ENCODE measurements at places on chromosomes 12 and 14.

DNA sequence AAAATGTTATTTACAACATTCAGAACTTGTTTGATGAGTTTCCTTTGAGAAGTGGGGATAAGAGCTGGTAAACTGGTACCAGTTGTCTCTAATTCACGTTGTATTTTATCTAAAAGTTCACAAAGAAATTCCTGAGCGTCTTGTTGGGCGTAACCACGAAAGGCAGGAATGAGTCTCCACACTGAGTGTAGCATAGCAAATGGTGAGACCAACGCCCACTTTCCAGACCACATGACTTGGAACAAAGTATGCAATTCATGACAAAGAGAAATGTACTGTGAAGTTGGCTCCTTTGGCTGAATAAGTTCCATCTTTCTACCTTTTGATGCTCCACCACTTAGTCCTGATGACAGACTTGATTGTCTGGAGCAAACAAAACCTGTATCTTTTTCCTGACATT lies 18.4 kb downstream of the USP44 start:
- no peak for DNase-seq

DNA sequence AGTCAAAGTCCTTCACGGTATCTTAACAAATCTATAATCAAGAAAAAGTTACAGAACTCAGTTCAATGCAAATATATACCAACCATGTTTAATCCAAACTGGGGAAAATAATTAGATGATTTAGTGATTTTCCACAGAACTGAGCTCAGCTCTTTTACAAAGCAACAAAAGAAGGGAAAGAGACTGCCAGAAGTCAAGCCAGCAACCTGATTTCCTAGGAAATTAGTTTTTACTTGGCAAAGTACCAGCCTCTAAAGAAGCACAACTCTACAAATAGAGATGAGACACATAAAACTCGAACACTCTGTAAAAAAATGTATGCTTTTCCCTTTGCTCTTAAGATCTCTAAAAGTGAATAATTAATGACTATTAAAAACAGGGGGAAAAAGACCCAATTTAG lies 19.4 kb downstream of the NUMB start:
- no peak for DNase-seq

DNA sequence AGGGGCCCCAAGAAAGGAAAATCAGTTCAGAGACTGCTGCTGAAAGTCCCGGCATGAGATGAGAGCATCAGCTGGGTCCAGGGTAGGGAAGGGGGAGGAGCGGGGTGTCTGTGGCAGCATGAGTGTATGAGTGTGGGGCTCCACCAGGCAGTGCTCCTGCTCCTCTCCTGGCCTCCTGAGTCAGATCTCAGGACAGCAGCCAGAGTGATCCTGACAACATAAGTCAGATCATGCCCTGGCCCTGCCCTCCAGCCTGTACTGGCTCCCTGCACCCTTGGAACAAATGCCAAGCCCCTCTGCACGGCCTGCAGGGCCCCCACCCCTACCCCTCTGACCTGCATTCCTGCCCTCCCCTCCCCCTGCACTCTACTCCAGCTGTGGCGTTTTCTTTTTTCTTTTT lies 24.2 kb upstream of the LRP1-AS start:
- DNase-seq, result no peak

DNA sequence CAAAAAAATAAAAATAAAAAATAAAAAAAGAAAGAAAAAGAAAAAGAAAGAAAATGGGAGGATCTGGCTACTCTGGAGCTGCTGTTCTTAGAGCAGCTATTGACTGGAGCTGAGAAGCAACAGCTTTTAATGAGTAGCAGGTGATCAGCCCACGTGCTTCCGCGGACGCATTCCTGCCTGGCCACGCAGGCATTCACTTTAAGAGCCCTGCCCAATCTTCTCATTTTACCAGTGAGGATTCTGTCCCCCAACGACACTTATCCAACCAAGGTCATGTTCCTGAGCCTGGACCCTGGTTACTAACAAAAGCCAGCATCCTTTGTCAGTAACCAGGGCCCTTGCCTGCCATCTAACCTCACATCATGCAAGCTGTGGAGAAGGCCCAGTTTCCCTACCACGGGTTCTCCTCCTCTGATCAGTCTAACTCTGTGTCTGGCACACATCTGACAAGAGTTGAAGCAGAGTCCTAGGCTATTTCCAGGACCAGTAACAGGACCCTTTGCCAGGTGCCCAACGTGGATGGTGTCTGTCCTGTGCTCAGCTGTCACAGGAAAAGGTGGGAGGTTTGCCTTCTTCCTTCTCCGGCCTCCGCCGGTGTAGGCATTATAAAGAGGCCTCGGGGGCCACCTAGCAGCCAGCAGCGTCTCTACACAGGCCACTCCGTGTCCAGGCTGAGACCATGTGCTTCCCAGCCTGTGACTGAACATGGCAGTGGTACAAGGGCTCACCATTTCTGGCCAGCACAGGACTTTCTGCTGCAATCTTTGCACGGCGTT lies 60.9 kb upstream of the GPATCH2L start:
- no peak for DNase-seq

DNA sequence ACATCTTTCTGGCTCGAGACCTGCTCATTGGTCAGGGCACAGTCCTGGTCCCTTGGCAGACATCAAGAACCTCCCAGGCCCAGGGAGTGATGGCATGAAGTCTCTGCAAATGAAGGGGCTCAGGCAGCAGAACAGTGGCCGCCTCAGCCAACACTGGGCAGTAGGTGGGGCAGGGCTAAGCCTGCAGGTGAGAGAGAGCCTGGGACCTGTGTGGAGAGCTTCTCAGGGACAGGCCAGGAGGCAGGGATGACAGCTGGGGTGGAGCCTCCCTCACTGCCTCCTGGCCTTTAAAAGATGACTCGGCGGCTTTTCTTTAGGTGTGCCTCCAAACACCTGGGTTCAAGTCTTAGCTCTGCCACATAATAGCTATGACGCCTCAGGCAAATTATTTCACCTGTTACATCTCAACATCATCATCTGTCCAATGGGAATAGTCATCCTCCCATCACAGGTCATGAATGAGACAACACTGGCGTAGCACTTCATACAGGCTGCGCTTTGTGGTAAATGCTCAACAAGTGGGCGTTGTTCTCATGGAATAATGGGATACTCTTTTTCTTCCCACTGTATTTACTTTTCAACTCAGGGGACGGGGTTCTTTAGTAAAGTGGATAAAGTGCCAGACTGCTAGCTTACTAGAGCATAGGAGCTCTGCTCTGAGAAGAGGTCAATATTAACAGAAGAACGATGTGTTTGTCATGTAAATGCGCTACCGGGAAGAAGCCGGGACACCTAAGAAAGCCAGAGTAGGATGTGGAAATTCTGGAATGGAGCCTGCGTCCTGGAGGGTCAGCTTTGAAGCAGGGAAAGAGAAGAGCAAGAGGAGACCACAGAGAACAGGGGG lies 277.4 kb downstream of the FOXN3 start:
- DNase-seq, result no peak

- DNase-seq, result peak; percentile 85
These were observed 1.5 kb upstream of the STAT6 start for GRCh38 chr12:57112492-57113294.

DNA sequence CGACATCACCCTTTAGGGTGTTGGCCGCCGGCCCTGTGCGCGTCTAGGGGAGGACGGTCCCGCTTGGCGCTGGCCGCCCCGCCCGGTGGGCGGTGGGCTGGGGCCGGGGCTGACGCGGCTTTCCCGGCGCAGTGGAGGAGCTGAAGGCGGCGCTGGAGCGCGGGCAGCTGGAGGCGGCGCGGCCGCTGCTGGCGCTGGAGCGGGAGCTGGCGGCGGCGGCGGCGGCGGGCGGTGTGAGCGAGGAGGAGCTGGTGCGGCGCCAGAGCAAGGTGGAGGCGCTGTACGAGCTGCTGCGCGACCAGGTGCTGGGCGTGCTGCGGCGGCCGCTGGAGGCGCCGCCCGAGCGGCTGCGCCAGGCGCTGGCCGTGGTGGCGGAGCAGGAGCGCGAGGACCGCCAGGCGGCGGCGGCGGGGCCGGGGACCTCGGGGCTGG lies 3.6 kb downstream of the TNFAIP2 start:
- DNase-seq, result peak; percentile 75

GRCh38 chr12:116650062-116650461 lies 87.8 kb downstream of the SPRING1 start:
- no peak for DNase-seq

GRCh38 chr12:132606466-132606865 lies 3.9 kb downstream of the LRCOL1 start:
- DNase-seq, result no peak

DNA sequence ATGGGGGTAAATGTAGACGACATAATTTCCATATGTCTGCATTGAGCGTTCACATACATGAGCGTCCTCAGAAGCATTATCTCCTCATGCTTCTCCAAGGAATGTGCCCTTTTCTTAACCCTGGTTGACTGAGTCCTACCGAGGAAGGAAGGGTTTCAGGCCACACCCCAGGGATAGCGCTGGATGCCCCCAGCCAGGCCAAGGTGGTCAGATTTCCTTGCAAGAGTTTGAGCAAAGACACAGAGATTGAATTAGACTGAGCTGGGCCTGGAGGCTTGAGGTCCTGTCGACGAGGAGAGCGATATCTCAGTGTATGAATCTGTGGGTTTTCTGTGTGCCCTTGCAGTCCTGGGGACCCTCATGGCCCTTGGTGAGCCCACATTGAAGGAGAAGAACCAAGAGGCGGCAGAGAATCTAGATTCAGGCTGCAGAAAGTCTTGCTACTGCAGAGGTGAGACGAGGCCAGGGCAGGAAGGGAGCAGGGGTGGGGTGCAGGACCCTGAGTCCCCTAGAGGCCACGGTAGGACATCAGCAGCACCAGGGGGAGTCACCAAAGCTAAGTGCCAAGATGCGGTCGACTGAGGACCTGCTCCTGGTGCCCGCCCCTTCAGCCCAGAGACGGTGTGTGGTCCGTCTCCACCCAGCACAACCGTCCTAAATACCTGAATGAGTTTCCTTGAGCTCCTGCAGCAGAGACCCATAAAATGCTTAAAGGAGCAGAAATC lies 94.7 kb upstream of the DIO3 start:
- DNase-seq, result no peak

- no peak for DNase-seq
These were observed 19.8 kb upstream of the MGP start for GRCh38 chr12:14905269-14906004.

GRCh38 chr14:59788176-59788575 lies 82.4 kb downstream of the RTN1 start:
- DNase-seq, result peak; percentile 17

DNA sequence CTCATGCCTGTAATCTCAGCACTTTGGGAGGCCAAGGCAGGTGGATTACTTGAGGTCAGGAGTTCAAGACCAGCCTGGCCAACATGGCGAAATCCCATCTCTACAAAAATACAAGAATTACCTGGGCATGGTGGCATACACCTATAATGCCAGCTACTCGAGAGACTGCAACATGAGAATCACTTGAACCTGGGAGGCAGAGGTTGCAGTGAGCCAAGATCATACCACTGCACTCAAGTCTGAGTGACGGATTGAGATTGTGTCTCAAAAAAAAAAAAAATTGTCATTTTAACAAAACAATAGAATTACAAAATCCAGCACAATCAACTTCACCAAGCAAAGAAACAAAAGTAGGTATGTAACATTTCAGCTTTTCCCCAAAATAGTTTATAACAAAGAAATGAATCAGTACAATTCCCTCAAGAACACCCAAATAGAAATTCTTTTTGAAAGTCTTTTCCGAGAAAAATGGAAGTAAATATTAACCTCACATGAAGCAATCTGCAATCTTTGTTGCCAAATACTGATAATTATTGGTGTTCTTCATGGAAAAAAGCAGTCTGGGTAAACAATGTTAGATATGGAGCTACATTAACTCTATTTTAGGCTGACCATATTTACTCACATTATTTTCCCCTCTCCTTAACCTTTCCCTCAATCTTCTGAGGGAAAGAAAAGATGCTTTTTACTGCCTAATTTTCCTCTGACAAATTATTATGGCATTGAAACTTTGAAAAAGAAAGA lies 165.9 kb upstream of the ATF7IP start:
- no peak for DNase-seq

DNA sequence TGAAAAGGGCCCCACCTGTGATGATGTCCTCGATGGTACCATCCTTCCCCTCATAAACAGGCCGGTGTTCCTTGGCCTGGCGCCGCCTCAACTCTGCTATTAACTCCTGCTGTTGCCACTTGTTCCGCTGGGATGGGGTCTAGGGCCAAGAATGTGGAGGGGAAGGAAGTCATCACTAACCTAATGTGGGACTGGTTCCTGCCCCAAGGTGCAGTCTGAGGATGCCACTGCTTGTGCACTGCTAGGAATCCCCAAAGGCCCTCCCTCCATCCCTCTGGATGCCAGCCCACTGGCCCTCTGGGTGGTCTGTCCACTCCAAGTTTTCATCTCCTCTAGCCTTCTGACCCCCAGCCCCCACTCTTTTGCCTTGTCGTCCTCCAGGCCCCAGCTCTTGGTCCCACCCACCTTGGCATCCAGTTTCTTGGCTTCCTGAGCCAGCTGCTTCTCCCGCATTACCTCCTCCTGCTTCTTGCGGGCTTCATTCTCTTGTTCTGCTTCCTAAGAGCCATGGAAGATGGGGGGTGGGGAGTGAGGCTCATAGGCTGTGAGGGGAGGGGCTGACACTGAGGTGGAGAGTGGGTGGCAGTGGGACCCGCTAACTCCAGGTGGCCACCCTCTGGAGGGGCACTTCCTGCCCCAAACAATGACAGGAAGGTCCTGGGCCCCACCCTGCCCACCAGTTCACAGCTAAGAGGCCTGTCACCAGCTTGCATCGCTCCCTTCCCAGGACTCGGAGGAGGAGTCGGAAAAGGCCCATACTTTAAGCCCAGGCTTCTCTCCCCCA lies 23.7 kb downstream of the PRPF40B start:
- DNase-seq, result no peak

DNA sequence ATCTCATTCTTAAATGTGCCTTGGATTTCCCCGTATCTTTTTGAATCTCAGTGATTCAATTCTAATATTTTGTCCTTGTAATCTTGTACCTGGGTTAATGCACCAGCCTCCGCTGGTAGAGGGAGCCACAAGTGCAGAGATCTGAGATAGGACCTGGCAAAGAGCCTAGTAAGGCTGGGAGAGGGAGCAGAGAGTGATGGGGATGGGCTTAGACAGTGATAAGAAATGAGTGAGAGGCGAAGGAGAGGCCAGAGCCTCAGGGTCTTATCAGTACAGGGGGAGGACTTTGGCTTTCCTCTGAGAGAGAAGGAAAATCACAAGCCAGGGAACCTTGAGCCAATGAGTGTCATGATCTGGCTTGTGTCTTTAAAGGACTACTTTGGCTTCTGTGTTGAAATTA lies 30.5 kb upstream of the LMNTD1 start:
- DNase-seq, result no peak

DNA sequence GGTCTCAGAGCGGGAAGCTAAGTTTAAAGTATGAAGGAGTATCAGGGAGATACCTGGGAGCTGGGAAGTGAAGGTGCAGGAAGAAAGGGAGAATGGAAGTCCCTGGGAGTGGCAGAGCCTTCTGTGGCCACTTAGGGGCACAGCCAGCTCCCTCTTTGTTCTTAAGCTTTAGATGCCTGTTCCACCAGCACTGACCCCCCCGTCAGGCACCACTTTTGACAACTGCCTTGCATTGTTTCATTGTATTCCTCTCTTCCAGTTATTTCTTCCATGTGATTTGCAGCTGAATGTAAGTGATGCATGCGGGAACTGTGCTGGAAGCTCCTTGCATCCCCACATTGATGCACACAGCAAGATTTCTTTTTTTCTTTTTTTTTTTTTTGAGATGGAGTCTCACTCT lies 2.6 kb downstream of the GALNT16 start:
- DNase-seq, result no peak
